Kidney (tissue), 22 donors: ENCODE measurements at places on chromosomes 6 and 20. TPM values are rescaled to one million over a fixed set of nuclear protein-coding genes. Genes with fewer than 3 reads are reported as not detected.

Gene OPRM1
- total RNA-seq, result not detected

Gene ZBP1
- total RNA-seq, result 3.7 TPM

Gene TFAP2A
- 16.2 TPM for total RNA-seq

Gene RAB44
- 1.5 TPM for total RNA-seq

Gene BMP2
- total RNA-seq, result 8.7 TPM

Gene RAET1L
- total RNA-seq, result 3.3 TPM

Gene GJA10
- total RNA-seq, result not detected

Gene DUSP15
- 13.2 TPM for total RNA-seq

Gene PPP1R3G
- total RNA-seq, result 1.9 TPM

Gene SALL4
- total RNA-seq, result 0.09 TPM

Gene ZGPAT
- total RNA-seq, result 30.5 TPM

Gene LRRN4
- total RNA-seq, result 89.3 TPM

Gene SOX18
- 56.7 TPM for total RNA-seq

- DNase-seq, result no peak
These were observed 978 bp downstream of the WFDC6 start for GRCh38 chr20:45538209-45538799.

DNA sequence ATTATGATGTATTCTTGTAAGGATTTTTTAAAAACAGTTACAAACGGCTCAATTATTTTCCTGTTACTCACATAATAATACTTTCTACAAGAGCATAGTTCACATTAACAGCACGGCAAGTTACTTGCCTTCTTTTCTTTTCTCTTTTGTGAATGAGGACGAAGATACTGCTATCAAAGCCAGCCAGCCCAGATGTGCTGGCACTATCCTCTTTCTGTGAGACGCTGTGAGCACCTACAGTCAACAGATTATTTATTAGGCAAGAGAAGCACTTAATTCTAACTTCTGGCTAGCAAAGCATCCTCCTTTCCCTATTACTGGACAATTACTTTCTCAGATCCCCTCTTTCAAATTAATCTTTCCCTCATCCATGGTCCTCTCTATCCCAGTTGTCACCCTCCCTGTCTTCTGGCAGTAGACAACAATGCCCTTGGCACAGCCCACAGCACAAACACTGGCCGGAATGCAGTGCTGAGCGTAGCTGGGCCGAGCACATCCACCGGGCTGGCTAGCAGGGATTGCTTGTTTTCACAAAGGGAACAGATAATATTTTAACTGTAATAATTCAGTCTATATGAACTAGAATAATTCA is 262.1 kb downstream of the FOXC1 start:
- peak; percentile 52 for DNase-seq

DNA sequence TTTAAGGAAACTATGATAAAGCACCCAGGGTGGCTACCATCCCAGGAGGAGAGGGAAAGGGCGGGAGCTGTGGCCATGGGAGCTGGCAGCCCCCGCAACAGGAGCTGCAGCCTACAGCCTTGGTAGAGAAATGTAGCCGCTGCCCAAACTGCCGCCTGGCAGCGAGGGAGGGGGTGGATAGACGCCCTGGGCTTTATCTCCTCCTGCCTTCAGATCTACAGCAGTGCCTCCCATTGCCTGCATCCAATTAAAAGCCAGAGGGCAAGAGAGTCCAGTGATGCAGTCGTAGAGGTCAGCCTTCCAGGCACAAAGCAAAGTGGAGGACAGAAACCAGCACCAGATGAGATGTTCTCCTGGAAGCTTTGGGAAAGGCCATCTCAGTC is 35.0 kb upstream of the ZFAND3 start:
- peak; percentile 61 for DNase-seq

DNA sequence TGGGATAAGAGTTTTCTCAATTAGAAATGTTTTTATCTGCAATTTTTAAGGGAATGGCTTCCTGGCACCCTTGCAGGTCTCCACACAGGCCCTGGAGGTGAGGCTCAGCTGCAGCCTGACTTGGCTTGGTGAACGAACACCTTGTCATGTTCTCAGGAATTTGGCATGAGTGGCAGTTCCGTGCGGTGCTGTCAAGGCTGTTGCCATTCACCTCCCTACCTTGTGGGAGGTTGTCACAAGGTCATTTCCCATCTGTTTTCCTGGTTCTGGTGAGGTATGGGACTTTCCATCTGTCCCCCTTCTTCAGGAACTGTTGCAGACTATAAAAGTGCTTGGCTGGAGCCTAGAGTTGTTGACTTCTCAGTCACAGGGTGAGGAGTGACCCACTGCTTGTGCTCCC is 82.9 kb downstream of the ELOVL4 start:
- no peak for DNase-seq

DNA sequence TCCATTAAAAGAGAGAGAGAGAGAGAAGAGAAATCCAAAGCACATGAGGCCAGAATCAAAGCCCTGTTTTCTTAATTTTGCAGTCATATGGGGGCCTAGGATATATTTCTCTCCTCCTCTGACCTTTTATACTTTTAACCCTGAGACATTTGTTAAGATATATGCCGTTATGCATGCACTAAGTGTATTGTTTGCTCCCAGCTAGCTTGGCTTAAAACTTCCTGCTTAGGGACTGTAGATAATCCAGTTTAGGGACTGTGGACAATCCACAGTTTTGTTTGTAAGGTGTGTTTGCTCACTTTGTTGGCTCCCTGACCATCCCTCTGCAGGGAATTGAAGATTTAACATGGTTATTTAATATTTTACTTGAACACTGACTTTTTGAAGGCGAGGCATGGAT is 166.3 kb upstream of the TSHZ2 start:
- DNase-seq, result no peak

DNA sequence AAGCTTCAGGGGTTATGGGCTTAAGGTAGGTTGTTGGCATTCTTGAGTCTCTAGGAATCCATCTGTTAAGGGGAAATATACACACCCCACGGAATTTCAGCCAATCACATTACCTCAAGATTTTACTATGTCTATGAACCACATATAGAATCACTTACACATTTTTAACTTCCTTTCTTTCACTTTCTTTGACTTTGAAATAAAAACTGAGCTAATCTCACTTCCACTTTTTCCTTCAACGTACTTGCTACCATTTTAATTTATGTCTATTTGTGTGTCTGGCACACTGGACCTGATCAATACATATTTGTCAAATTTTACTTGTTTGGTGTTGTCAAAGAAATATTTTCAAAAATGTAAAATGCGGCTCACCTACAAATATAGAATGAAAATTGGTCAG is 545.4 kb upstream of the JAG1 start:
- DNase-seq, result no peak

DNA sequence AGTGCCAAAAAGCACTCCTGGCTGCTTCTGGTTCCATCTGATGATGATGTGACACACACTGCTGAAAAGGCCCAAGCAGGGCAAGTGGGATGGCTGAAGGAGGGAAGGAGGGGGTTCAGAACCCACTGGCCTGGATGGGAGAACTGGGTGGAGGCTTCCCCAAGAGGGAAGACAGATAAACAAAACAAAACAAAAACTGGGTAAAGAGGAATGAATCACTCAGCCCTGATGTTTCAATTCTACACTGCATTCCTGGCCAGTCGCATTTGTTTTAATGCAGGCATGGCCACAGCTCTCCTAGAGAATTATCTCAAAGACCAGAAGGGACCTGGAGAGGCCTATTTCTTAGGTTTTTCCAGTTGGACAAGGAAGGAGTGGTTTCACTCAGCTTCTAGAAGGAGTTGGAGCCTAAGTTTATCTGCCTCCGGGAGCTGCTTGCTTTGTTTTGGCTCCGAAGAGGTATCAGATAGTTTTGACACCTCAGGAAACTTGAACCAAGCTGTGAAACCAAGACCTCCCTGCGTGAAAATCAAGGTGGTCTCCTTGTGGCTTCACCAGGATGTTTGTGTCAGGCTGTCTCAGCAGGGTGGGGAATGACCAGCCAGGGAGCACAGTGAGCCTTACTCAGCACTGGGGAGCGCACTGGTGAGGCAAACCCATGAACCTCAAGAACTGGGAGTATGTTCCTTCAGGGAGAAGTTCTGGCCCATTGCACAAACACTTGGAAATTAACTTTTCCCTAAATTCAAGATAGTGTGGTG is 16.1 kb downstream of the TTPAL start:
- DNase-seq, result no peak

DNA sequence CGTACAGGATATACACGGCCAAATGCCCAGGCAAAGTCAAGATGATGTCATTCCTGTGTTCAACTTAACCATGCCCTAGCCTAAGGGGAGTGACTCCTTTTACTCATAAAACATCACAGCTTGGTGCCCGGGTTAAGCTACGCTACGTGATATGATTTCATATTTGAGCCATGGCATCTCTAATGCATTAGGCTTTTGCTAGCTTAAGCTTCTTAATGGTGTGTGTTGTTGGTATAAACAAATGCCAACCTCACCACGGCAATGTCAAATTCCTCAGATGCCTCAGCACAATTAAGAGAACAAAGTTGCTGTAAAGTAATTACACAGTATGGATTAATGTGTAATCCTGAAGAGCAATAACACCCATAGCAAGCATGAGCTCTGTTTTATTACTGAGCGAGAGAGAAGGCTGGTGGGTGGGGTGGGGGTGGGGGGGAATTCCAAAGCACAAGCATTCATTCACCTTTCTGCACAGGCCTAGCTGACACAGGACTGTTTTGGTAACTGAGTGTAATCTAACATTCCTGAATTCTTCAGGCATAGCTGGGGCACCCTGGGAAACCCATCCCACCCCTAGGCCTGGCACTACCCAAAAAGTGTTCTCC is 44.7 kb upstream of the CNKSR3 start:
- no peak for DNase-seq

DNA sequence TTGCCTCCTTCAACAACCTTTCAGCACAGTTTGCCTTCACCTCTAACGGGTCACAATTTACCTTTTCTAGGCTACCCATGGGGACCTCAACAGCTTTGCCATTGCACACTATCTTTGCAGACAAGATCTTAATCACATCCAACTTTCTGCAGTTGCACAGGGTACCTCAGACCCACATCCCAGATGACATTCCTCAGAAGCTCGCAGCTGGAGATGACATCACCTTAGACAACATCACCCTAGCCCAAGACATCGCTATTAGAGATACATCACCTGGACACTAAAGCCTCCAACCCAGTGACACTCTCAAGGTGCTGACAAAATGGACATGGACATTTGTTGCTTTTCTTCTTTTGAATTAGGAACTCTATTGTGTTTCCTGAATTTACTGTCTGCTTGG is 38.6 kb upstream of the RPP40 start:
- DNase-seq, result no peak

- DNase-seq, result no peak
These were observed 32.5 kb downstream of the ZFAND3 start for GRCh38 chr6:37851997-37852524.

- peak; percentile 71 for DNase-seq
These were observed 8.2 kb upstream of the MTHFD1L start for GRCh38 chr6:150857062-150857944.

DNA sequence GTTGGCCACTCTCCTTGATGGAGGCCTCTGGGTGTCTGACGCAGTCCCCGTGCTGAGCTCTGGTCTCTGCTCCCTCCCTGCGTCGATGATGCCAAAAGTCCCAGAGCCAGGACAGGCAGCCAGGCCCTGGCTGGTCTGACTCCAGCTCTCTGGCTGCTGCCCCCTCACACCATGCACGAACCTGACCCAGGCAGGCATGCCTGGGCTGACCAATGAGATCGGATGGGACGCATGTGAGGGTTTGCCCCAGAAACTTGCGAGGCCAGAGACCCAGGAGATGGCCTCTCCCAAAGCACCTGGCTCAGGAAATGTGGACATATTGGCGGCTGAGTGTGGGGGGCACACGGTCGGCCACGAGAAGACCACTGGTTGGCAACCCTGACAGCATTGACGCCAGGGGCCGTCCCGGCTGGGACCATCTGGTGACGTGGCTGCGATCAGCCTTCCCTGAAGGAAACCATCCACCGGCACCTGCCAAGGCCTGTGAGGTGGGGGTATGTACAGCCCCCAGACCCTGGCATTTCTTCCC is 51.2 kb upstream of the FRMD1 start:
- DNase-seq, result no peak

DNA sequence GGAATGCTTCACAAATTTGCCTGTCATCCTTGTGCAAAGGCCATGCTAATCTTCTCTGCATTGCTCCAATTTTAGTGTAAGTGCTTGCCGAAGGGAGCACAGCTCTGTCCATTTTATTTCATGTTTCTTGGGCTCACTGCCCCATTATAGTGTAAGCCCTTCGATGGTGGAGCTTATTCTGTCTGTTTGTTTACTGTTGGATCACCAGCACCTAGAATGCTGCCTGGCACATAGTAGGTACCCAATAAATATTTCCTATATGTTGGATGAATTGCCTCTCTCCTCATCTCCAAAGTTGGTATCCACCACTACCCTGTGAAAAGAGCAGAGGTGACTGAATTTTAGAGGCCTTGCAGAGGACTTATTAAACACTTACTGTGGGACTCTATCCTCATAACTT is 18.8 kb upstream of the HMGN4 start:
- no peak for DNase-seq

DNA sequence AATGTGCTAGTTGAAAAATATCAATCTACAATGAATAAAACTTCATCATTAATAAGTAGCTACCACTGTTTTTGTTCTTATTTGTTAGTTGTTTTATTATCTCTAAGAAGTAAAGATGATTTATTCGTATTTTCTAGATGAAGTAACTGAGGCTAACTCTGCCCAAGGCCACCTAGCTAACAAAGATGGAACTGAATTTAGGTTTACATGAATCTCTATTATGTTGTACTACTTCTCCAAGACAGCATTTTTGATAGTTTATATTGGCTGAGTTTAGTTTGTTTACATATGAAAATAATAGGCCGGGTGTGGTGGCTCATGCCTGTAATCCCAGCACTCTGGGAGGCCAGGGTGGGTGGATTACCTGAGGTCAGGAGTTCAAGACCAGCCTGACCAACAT is 121.5 kb downstream of the NCOA3 start:
- no peak for DNase-seq

GRCh38 chr6:48615041-48615440 is 504.0 kb upstream of the PTCHD4 start:
- DNase-seq, result no peak

DNA sequence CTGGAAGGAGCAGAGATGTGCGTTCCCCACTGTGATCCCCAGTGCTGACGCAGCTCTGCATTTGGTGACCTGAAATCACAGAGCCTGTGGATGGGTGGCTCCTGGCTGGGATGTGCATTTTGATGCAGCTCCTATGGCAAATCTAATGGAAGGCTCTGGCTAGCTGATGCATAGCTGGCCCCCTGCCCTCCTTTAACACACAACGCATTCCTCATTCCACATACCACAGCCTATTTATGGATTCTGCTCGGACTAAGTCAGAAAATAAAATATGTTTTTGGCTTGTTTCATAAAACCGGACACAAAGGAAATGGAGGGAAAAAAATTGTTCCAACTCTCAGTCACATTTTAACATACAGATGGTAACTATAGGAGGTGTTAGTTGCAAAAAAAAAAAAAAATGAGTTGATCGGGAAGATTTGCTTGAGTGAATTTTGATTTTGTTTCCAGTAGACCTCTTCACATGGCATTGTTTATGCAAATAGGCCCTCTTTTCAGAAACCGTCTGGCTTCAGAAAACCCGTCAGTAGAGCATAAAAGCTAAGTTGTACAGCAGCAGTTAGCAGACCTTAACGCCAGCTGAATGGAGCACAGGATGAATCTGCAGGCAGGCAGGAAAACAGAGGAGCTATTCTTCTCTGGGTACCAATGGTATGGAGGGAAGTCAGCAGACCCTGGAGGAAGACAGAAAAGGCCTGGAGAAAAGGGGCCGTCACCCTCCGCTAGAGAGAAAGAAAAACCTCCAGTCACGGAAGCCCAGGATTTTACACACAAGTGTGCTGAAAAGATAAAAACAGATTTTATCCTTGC is 215.4 kb downstream of the HDGFL1 start:
- DNase-seq, result no peak
